ENCODE measurements at places on chromosomes 13 and 19.

- no peak for DNase-seq
These were observed 33.4 kb downstream of the ABCC4 start for GRCh38 chr13:95267662-95268342.

- no peak for DNase-seq
These were observed 282.8 kb upstream of the EDNRB start for GRCh38 chr13:78201411-78201810.

DNA sequence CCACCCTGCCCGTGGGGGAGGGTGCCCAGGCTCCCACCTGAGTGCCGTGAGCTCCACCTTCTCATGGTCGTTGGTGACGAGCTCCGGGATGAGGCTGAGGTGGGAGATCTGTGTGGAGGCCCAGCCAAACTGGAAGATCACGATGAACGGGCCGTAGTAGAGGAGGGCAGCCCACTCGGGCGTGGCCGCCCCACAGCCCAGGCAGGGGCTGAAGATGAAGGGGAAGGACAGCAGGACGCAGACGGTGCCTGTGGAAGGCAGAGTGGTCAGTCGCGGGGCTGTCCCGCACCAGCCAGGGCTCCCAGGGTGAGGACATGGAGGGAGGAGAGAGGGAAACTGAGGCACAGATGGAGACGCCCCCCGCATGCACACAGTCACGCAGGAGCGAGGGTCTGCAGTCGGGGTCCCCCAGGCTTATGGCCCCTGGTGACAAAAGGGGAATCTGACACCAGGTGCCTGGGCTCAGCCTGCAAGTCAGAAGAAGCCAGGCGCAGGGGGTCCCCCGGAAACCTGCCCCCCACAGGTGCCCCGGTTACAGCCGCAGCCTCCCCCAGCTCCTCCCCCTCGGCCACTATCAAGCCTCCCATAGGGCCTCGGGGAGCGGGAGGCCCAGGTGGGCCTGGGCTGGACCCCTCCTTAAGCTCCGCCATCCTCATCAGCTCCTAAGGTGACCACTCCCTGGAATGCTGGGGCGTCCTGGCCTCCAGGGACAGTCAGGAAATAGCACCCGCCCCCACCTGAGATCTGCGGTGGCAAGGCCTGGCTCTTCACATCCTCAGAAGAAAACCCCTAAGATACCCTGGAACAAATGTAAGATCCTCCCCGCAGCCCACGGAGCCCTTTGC, 6.2 kb downstream of the MFSD12 start:
- no peak for DNase-seq

DNA sequence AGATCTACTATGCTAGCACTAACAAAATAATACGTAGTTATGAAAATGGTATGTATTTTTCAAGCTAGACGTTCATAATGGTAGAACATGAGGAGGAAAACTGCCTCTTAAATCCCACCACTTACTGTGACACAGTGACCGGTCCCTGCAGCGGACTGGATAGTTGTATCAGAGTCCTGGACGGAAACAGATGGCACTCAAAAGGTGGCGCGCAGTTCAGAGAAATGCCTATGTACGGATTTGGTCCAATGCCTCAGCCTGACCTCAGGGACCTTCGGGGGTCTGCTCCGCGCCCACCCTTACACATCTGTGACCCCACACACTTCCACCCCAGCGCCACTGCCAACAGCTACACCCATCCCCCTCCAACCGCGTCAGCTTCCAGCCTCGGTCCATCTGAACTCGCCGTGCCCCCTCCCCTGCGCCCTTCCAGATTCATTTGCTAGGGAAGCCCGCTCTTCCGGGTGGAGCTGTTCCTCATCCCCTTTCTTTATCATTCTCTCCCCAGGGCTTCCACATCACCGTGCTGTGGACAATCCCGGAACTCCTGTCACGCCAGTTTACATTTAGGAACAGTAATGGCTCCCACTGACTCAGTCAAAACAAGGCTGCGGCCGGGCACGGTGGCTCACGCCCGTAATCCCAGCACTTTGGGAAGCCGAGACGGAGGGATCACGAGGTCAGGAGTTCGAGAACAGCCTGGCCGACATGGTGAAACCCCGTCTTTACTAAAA, 792 bp upstream of the LENG8 start:
- no peak for DNase-seq

DNA sequence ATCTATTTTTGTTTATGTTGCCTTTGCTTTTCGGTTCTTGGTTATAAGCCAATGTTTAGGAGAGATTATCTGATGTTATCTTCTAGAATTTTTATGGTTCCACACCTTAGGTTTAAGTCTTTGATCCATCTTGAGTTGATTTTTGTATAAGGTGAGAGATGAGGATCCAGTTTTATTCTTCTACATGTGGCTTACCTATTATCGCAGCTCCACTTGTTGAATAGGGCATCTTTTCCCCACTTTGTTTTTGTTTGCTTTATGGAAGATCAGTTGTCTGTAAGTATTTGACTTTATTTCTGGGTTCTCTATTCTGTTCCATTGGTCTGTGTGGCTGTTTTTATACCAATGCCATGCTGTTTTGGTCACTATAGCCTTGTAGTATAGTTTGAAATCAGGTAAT, 927.0 kb downstream of the UQCRFS1 start:
- no peak for DNase-seq

GRCh38 chr13:111232191-111232590, 88.3 kb upstream of the TEX29 start:
- no peak for DNase-seq

GRCh38 chr13:42571895-42572294, 2.1 kb upstream of the TNFSF11 start:
- DNase-seq, result no peak

Measured in posterior cingulate gyrus (tissue), 11 donors.